ENCODE measurements at places on chromosomes 6 and 20.

DNA sequence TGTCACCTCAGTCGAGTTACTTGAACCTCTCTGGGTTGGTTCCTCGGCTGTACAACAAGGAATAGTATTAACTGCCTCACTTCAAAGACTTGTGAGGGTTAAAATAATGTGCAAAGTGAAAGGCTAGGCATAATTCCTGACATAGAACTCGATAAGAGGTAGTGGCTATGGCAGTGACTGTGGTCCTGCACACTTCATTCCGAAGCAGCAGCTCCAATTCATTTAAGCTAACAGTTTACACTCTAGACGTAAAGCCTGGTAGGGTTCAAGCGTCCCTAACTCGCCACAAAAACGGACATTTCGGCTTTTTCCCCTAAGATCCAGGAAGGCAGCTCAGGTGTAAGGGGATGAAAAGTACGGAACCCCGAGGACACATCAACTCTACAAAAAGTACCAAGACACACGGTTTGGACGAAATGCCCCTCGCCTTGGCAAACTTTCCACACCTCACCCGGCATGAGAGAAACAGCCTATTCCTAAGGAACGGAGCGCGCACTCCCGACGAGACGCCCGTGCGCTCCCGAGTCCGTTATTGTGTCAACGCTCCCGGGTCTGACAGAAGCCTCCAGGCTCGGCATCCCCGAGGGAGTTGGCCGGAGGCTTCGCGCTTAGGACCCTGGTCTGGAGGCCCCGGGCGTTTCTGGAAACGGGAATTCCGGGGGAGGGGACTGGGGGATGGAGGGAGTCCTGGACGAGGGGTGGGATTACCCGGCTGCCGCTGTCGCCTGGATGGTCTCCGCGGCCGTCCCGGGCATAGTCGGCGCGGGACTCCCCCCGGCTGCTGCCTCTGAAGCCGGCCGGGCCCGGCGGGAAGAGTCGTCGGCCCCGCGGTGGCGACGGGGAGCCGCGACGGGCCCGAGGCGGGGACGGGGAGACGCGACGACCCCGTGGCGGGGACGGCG lies 937 bp downstream of the ZNF318 start:
- peak; percentile 13 for DNase-seq

- no peak for DNase-seq
Observed at GRCh38 chr6:33075208-33075567, 602 bp upstream of the HLA-DPB1 start.

- DNase-seq = peak; percentile 46
Observed at GRCh38 chr20:21395666-21396598, 1.4 kb downstream of the NKX2-4 start.

DNA sequence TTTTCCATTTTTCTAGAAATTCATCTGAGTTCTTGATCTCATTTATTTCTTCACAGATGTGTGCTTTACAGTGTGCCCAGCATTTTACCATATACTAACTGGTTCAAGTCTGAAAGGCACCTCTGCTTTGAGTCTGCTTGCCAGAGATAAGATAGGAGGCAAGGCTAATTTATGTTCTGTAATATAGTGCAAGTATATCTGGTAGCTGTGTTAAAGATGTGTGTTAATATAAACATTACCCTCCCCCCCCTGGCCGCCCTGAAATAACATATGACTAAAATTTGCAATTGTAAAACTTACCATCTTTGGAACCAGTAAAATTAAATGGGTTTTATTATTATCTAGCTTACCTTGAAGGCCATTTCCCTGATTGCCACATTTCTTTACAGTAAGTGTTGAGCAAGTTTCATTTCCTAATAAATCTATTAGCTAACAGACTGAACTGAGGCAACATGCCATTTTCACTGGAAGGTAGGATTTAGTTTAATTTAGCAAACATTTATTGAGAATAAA lies 2.7 kb downstream of the FBXO9 start:
- no peak for DNase-seq

DNA sequence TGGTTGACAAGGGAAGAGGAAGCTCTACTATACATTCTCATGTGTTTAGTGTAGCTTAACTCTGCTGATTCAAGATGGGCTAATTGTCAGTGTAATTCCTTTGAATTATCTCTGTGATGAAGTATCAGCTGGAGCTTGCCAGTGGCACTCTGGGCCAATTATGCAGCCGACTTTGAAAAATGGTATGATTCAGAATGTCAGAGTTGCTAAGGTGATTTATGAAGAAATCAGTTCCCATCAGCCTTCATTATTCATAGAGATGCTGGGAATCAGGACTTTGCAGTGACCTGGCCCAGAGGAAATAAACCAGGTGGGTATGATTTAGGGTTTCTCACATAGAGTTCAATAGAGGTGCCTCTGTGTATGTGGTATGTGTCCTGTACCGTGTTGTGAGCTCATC lies 33.4 kb downstream of the KCNS1 start:
- no peak for DNase-seq

GRCh38 chr6:137749696-137750211 lies 117.3 kb upstream of the TNFAIP3 start:
- no peak for DNase-seq

- DNase-seq = no peak
Observed at GRCh38 chr6:57324538-57324937, 7.1 kb downstream of the PRIM2 start.

DNA sequence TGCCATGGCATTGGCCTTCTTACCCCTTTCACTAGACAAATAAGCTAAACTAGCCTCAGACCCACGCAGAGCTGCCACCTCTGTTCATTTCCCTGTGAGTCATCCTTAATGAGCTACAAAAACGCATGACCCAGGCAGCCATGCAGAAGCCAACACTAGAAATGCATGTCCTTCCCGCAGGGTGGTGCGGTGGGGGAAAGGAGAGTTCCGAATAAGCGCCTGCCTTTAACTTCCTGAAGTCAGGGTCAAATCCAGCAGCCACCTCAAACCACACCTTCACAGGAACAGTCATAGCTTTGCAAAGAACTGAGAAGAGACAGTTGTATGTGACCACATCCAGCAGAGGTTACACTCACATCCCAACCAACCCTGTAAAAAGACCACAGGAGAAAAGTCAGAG lies 40.4 kb downstream of the IRF4 start:
- peak; percentile 53 for DNase-seq

DNA sequence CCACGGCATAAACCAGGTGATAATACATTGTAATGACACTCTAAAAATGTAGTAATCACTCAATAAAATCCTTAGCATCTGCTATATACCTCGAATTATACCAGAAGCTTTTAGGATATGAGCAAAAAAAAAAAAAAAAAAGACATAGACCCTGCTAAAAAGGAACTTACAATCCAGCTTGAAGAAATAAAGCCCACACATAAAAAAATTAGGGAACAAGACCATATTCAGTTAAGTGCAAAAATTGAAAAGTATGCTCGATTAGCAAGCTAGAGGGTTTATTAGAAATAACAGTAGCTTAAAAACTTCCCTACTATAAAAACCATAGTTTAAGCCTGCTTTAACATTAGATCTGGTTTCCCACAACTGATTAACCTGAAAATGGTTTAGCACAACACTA lies 135.6 kb downstream of the GMPR start:
- DNase-seq = no peak

- no peak for DNase-seq
Observed at GRCh38 chr20:4131911-4132310, 116.6 kb upstream of the RNF24 start.

DNA sequence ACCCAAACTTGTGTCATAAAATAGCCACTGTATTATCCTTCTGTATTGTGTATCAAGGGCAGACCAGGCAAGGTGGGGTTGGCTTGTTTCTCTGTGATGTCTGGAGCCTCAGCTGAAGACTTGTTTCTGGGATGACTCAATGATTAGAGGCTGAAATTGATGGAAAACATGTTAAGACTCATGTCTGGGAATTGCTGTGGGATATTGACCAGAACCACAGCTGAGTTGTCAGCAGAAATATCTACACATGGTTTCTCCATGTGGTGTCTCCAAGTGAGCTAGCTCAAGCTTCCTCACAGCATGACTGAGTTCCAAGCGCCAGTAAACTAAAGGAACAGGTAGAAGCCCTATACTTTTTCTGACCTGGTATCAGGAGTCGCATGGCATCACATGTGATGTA lies 128.5 kb upstream of the SYNDIG1 start:
- DNase-seq = no peak

GRCh38 chr6:113857556-113858479 lies 673 bp downstream of the MARCKS start:
- DNase-seq = peak; percentile 2

DNA sequence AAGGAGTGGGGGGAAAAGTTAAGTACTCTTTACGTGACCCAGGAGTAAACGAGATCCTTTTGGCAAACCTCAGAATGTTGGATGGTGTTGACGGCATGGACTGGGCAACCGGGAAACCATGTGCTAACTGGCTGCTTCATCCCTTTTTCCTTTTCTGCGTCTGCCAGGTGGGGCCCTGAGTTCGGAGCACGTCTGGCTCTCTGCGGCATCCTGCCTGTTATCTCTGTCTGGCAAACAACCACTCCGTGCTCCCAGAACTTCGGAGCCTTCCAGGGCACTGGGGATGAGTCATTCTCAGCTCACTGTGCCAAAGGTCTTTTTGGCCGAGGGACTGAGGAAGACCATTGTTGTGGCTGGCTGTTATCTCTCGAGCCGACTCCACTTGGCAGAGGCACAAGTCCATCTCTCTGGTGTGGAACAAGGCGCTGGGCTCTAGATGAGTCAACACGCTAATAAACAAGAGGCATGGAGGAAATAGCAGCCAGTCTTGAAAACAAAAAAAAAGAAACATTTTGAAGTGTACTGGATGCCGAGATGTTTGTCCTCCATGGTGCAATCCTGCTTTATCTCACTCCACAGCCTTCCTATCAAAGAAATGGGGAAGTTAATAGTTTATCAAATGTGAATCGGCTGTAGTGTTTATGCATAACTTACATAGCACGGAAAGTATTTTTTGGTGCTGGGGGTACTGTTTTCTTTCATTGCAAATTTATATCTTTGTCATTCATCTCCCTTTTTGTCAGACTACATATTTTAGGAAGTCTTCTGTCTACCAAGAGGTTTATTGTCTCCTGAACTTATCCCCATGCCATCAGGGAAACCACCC lies 64.6 kb upstream of the TXNDC5 start:
- no peak for DNase-seq

- peak; percentile 33 for DNase-seq
Observed at GRCh38 chr20:59159493-59160376, 3.9 kb upstream of the ZNF831 start.

DNA sequence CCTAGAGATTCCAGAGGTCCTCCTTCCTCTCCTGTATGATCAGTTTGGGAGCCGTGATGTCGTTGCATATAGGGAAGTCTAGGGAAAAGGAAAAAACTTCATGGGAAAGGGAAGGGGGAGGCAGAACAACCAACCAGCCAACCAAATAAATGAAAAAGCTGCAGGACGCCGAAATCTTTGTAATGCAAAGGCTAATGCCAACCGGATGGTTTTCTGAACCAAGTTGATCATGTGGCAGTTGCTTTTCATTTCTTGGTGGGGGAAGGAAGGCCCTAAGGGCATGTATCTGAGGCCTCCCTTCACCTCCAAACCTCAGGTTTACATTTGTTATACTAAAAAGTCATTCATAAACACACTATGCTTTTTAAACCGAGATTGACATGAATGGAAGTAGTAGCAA lies 167.2 kb downstream of the ARID1B start:
- no peak for DNase-seq

- no peak for DNase-seq
Observed at GRCh38 chr6:41682497-41683272, 44.4 kb downstream of the MDFI start.

DNA sequence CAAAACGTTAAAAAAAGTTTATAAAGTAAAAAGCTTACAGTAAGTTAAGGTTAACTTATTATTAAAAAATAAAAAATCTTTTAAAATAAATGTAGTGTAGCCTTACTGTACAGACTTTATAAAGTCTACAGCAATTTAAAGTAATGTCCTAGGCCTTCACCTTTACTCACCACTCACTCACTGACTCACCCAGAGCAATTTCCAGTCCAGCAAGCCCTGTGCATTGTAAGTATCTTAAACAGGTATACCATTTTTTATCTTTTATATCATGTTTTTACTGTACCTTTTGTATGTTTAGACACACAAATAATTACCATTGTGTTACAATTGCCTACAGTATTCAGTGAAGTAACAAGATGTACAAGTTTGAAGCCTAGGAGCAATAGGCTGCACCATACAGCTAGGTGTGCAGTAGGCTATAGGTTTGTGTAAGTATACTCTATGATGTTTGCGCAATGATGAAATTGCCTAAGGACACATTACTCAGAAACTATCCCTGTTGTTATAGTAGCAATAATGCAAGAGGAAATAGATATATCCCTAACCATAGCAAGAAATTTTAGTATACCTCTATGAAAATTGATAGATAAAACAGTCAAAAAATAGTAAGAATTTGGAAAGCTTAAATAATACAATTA lies 39.5 kb downstream of the FBXO5 start:
- no peak for DNase-seq

DNA sequence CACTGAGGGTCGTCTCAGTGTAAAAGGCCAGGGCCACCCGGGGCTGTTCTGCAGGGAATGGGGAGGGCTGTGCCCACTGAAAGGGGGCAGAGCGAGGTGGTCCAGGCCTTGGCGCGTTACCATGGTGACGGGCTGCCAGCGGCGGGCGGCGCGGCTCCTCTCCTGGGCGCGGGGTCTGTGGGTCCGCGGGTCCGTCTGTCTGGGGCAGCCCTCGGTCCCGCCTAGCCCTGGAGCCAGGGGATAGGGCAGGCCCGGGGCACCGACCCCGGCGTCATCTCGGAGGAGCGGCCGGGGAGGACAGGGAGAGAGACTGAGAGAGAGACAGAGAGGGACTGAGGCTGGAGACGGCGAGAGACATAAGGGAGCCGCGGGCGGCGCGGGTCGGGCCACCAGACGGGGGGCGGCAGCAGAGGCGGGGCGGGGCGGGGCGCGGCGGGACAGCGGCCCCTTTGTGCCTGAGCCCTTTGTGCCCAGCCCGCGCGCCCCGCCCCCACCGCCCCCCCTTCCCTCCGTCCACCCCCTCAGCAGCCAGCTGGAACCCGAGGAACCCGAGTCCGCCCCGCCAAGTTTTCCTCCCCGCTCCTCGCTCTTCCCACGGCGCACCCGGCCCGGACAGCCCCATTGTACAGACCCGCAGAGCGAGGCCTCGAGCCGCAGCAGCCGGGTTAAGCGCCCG lies at the start of gene KIAA1755:
Gene KIAA1755, minus strand, starts transcription at position 358 of the 676 bp plus-strand sequence. Its CDS starts 235 bp downstream, at position 123.
- DNase-seq = no peak

GRCh38 chr6:1574083-1574761 lies 35.5 kb upstream of the FOXC1 start:
- no peak for DNase-seq

GRCh38 chr20:61852268-61853072 lies 213.2 kb downstream of the TAF4 start:
- DNase-seq = no peak

GRCh38 chr6:4134841-4135664 lies at the start of gene ECI2:
TSS of gene ECI2 (minus strand) at chr6:4135575. CDS start at chr6:4135560, 15 bp downstream.
- no peak for DNase-seq

DNA sequence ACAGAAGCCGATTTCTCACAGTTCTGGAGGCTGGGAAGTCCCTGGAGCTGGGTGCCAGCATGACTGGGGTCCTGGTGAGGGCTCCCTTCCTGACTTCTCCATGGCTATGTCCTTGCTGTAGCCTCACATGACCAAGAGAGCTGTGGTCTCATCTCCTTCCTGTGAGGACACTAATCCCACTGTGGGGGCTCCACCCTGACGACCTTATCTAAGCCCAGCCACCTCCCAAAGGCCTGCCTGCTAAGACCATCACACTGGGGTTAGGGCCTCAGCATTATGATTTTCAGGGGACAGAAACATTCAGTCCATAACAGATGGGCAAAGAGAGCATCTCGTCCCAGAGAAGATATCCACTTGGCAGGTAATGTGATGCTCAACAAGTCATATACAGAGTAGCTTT lies 16.8 kb downstream of the RPP40 start:
- DNase-seq = no peak

- DNase-seq = no peak
Observed at GRCh38 chr20:62812181-62812906, 4.5 kb upstream of the COL9A3 start.

GRCh38 chr6:131063764-131064272 lies 773 bp upstream of the EPB41L2 start:
- no peak for DNase-seq

Measured in activated CD4-positive, alpha-beta T cell treated with anti-CD3 and anti-CD28 coated beads for 4 hours (primary cell).